Stimulated activated CD4-positive, alpha-beta T cell treated with anti-CD3 and anti-CD28 coated beads, Interleukin-2, amount 100 ng/mL, for 4 hours (primary cell): ENCODE measurements at places on chromosomes 7 and 10.

- DNase-seq = no peak
These were observed 734.0 kb upstream of the ANKRD30A start for GRCh38 chr10:36391405-36391804.

DNA sequence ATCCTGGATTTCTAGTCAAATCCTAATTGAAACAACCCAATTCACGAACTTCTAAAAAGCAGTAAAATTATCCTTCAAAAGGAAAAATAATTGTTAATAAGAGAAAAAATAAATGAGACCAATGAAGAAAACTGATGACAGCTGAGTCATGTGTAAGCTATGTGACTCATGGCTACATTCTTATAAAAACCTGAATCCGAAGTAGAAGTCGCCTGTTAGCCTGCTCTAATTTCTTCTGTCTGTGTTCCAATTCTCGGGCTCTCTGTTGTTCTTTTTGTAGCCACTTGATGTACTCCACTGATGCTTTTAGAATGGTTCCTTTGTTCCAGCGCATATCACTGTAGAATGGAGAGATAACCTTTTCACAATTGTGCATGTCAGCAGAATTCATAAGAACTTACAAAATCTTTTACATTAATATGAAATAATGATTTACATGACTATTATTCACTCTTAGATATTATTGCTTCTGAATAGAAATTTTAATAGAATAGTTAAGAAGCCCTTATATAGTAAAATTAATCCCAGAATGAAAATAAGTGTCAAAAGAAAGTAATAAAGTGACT, 88.8 kb downstream of the TFEC start:
- DNase-seq = no peak

- no peak for DNase-seq
These were observed 61.5 kb downstream of the CHN2 start for GRCh38 chr7:29255906-29256692.

GRCh38 chr7:142812437-142813215, 41.9 kb downstream of the PRSS2 start:
- no peak for DNase-seq

GRCh38 chr7:46672861-46673260, 751.8 kb upstream of the IGFBP3 start:
- no peak for DNase-seq

DNA sequence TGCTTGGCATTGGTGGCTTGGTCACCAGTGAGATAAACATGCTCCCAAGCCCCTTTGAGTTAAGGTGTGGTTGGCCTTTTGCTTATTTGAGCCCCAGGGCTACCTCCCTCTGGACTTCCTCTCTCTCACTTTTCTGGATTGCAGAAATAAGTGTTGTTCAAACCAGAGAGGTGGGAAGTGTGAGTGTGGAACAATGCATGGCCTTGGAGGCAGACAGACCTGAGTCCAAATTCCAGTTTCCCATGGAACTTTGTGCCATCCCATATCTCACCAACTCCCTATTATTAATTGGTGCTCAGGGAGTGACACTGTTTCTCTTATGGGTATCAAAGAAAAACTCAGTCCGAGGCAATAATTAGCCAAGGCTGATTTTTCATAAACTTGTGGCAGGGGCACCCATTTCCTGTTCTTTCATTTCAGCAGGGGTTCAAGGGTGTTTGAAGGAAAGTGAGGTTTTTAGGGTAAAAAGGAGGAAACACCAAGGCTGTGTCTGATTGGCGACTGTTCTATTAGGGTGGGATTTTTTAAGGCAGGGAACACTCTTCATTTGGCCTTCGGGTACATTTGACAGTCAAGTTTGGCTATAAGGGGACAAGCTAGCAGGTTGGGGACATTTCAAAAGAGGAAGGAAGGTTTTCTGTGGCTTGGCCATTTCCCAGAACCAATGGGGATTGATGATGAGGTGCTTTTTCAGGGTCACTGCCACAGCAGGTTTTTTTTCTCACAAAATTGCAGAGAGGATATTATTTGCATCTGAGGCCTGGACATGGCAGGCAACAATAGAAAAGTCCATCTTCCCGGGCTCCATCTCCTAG, 148.8 kb upstream of the NPY start:
- DNase-seq = no peak

- no peak for DNase-seq
These were observed 1078.1 kb downstream of the SORCS1 start for GRCh38 chr10:106086391-106086790.
